Aortic smooth muscle cell (primary cell): ENCODE measurements at places on chromosomes 1 and 21. TPM values are rescaled to one million over a fixed set of nuclear protein-coding genes. Genes with fewer than 3 reads are reported as not detected.

Gene BLZF1
- total RNA-seq: 30.0 and 31.1 TPM in 2 replicates

Gene POU2F1
- 4.0 and 5.3 TPM in 2 replicates for total RNA-seq

Gene CCDC24
- total RNA-seq: 4.0 and 4.8 TPM in 2 replicates

Gene SMPDL3B
- total RNA-seq: not detected in 2 replicates

Gene ITLN2
- not detected in 2 replicates for total RNA-seq

Gene ERICH3
- total RNA-seq: not detected in 2 replicates

Gene TNNI3K
- total RNA-seq: 1.2 and 1.7 TPM in 2 replicates

Gene PDE4B
- total RNA-seq: 37.2 and 127 TPM in 2 replicates

Gene KCNJ10
- not detected in 2 replicates for total RNA-seq

Gene SLC44A5
- total RNA-seq: 1.7 and 2.1 TPM in 2 replicates

Gene ATG4C
- total RNA-seq: 5.0 and 6.7 TPM in 2 replicates

Gene SLC22A15
- 1.3 and 1.9 TPM in 2 replicates for total RNA-seq

Gene AADACL4
- not detected in 2 replicates for total RNA-seq

Gene MYOG
- not detected in 2 replicates for total RNA-seq

Gene CCDC17
- total RNA-seq: 0.53 and 0.75 TPM in 2 replicates

Gene REN
- not detected in 2 replicates for total RNA-seq

Gene RGS16
- 0.40 and 0.87 TPM in 2 replicates for total RNA-seq
